ENCODE measurements at places on chromosomes 12 and 14.
A peak's percentile ranks its signal among the peaks of the same experiment; 100 is the strongest.

- no peak for DNase-seq
Measured at GRCh38 chr12:50344245-50344644, 52.2 kb downstream of the FAM186A start.

DNA sequence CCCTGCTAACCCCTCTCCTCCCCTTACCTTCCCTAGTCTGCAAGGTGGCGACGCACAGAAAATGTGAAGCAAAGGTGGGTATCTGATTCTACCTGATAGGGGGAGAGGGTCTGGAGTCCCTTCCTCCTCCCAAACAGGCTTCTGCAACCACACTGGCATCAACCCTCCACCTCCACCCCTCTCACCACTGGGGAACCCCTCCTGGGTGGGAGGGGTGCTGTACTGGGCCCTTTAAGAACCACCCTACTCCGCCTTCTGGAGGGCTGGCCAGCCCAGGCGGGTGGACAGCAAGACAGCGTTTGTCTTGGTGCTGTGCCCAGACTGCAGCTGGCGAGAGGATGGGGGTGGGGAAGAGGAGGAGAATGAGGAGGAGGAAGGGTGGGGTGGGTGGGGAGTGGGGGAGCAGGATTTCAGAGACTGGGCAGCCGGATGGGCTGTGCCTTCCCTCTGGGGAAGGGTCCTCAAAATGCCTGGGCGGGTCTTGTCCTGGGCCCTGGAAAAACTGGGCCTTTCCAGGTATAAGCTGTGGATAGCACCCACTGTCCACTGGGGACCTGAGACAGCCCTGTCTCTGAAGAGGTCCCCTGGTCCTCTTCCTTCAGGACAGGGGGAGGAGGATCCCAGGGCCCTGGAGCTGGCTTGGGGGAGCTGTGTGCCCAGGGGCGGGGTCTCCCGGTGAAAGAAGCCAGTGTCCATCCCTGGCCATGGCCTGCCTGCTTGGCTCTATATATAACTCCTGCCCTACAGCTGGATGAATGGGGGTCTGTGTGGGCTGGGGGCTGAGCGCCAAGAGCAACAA lies 2.8 kb downstream of the TNS2 start:
- peak; percentile 88 for DNase-seq

DNA sequence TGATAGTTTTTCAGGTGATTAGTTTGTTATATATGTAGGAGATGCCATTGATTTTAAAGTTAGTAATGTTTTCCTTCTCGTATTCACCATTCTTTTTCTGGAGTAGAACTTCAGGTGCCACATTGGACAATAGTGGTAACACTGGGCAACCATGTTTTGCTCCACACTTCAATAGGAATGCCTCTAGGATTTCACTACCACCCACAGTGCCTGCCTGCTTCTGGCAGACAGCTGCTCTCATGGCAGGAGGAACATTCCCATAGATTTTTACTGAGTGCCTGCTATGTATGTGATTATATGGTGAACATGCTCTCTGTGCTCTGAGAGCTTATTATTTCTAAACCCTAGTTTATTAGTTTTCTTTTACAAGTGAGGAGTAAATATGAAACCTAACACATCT lies 53.7 kb downstream of the GCH1 start:
- no peak for DNase-seq

- no peak for DNase-seq
Measured at GRCh38 chr14:90624732-90625400, 191.4 kb downstream of the TTC7B start.

GRCh38 chr12:62785941-62786559 lies 148.9 kb downstream of the PPM1H start:
- DNase-seq: peak; percentile 52

- no peak for DNase-seq
Measured at GRCh38 chr12:109840305-109841074, 7.3 kb upstream of the TRPV4 start.

DNA sequence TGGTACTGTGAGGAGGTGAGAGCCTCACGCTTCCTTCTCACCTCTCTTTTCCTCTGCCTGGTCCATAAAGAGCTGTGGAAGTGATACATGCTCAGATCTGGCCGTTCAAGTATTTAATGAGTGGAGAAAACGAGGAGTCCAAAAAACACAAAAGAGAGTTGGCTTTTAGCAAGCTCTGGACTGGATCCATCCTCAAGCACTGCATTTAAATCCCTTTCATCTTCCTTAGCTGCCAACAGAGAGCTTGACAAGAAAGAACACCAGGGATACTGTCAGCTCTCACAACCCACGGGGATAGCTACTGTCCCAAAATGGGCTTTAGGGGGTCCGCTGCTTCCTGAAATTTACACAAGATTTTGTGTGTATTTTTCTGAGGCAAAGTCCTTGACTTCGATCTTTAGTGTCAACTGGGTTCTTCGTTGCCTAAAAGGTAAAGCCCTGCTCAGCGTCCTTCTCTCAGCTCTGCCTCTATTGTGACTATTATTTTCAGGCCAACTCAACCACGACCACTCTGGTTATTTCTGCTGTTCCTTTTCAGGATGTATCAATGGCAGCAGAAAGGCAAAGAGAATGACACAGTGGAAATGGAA lies 120.9 kb downstream of the TMTC1 start:
- DNase-seq: peak; percentile 42

DNA sequence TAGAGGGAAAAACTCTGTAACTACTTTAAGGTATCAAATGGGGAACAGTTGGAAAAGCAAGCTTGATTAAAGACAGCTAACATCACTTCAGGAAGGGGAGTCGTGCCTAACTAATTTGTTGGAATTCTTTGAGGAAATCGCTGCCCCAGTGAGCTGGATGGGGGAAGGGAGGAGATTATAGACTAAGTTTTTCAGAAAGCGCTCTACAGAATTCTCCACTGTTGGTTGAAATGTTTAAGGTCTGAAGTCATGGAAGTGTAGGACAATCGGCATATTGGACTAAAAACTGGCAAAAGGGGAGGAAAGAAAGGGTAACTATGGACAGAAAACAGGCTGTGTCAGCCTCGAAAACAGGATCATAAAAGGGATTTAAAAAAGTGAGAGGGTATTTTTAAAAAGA lies 229.9 kb upstream of the HMGA2 start:
- DNase-seq: no peak

- DNase-seq: no peak
Measured at GRCh38 chr14:101601606-101602465, 40.5 kb downstream of the DIO3 start.

DNA sequence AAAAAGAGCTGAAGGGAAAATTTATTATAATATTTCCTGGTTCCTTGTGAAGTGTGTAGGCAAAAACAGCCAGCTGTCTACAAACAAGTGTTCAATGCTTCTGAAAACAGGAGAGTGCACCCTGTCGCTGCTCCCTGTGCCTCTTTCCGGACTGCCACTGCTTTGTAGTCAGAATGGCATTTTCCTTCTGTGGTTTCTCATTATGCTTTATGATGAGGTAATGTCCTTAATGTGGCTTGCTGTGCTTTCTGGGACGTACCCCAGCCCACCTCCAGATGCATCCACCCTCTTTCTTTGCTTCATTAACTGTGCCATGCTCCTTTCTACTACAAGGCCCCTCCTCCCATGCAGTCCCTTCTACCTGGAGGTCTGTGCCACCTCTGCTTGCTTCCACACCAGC lies 148.1 kb downstream of the SYT1 start:
- DNase-seq: no peak

- DNase-seq: no peak
Measured at GRCh38 chr12:55637467-55637866, 775 bp downstream of the OR10P1 start.

- no peak for DNase-seq
Measured at GRCh38 chr12:26340649-26341048, 145.3 kb downstream of the SSPN start.
